ENCODE measurements at places on chromosomes 5 and 9.

GRCh38 chr9:91047993-91048607 lies 246.5 kb downstream of the SYK start:
- peak; percentile 90 for DNase-seq

DNA sequence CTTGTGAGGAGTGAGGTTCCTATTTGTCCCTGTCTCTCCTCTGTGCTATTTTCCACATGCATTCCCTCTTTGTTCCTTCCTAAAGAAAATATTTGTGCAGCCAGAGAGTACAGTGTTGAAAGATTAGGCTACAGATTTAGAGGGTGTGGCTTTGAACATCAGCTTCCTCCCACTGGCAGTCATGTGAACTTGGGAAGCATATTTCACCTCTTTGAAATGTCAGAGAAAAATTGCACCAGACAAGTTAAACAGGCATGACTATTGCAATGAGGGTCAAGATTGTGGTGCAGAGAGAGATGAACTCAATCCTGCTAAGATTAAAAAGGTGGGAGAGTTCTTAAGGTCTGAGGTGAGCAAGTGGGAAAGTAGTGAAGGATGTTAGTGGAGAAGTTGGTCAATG lies 641.0 kb downstream of the DNAH5 start:
- DNase-seq: no peak

GRCh38 chr5:8676695-8677094 lies 807.7 kb downstream of the MTRR start:
- DNase-seq: peak; percentile 45

DNA sequence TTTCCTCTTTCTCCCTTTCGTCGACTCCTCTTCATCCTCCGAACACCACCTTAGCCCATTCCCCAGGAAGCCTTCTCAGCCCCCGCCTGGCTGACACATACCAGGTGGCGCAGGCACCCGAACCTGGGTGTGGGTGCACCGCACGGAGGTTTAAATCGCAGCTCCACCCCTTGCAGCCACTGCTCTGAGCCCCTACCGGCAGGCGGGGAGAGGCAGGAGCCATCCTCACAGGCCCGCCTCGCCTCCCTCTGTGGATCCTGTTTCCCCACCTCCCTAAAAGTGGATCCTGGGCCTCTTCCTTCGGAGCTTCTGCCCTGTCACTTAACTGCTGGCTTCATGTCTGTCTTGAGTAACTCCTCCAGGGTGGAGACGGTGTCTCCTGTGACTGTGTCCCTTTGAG lies 110.7 kb downstream of the OLFM1 start:
- DNase-seq: no peak

DNA sequence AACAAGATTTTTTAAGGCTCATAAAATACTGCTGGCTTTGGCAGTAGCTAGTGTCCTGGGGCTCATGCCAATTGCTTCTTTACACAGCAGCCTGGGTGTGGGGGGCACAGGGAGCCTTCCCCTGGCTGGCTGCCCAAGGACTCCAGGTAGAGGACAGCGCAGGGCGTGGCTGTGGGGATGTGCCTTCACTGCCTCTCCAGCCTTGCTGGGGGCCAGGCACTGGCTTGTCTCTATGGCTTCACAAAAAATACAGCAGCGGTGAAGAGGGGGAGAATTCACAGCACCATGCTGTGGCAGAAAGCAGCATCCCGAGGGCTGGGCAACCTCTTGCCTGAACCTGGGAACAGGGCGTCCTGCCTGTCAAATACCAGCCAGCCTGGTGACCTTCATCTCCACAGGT lies 57.4 kb downstream of the DAP start:
- no peak for DNase-seq

GRCh38 chr5:175784230-175784629 lies 87.1 kb upstream of the CPLX2 start:
- DNase-seq: no peak

- DNase-seq: no peak
These were observed 331.0 kb downstream of the GADD45G start for GRCh38 chr9:89935801-89936200.

- peak; percentile 86 for DNase-seq
These were observed 475 bp upstream of the GOLM1 start for GRCh38 chr9:86099701-86100364.

GRCh38 chr9:13386935-13387733 lies 107.6 kb upstream of the MPDZ start:
- DNase-seq: peak; percentile 87

DNA sequence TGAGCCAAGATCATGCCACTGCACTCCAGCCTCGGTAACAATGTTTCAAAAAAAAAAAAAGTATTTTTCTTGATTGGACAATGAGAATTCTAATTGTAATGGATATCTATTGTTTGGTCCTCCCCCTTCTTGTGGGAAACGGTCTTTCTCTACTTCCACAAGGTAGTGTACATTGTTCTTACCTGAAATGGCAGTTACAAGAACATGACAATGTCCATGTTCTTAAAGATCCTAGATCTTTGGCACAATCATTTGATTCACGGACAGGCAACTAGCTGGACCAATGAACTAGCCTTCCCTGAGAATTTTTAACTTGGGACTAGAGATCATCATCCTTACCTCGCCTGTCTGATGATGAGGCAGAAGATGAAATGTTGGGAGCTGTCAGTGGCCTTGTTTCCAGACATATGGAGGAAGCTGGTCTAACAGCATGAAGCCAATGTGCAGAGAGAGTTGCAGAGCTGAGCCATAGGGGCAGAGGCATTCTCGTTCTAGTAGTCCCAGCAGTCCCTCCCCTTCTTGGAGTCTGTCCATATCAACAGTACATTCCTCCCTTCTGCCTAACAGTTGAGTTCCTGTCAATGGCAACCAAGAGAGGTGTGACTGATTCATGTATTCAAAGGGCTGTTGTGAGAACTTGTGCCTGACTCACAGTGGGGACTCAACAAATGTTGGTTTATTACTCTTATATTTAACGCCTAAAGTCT lies 2.1 kb upstream of the MARCHF6 start:
- peak; percentile 55 for DNase-seq

DNA sequence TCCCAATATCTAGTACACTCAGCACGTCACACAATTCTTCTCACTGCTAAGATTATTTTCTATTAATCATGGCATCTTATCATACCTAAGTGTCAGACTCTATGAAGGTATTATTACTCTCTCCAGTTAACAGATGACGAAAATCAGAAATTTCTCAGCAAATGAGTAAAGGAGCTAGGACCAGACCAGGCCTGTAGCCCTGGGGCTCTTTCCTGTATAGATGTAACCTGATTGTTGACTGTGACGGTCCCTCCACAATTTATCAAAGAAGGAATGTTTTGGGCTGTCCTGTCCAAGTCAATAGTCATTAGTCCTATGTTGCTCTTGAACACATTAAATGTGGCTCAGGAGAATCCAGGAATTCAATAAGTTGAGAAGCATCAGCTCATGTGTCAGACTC lies 106.2 kb downstream of the ST8SIA4 start:
- DNase-seq: no peak

DNA sequence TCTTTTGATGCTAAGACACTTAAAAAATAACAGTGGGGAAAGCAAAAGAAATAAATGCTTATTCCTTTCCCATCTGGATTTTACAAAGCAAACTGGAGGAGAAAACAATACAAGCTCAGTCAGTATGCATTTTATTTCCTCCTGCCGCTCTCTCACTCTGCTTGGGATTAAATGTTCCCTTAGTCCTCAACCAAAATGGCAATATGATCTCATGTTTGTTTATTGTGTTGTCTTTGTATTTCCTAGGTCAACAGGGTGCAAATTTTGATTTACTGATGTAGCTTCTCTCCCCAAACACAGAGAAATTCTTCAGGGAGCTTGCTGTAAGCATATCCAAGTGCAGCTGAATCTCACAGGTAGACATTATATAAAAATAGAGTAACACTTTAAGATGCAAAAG lies 92.1 kb upstream of the ERBIN start:
- DNase-seq: no peak

DNA sequence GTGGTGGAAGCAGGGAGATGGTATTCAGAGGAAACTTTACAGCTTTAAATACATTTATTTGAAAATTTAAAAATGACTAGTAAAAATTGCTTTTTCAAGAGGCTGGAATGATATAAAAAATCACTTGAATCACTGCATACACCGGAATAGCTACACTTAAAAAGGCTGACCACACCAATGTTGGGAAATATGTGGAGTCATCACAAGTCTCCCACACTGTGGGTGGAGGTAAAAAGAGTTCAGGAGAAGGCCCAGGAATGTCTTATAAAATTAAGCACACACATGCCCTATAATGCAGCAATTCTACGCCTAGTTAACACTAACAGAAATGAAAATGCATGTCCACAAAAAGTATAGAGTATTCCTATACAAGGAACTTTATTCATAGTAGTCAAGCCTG lies 198.1 kb downstream of the ROR2 start:
- DNase-seq: peak; percentile 91

DNA sequence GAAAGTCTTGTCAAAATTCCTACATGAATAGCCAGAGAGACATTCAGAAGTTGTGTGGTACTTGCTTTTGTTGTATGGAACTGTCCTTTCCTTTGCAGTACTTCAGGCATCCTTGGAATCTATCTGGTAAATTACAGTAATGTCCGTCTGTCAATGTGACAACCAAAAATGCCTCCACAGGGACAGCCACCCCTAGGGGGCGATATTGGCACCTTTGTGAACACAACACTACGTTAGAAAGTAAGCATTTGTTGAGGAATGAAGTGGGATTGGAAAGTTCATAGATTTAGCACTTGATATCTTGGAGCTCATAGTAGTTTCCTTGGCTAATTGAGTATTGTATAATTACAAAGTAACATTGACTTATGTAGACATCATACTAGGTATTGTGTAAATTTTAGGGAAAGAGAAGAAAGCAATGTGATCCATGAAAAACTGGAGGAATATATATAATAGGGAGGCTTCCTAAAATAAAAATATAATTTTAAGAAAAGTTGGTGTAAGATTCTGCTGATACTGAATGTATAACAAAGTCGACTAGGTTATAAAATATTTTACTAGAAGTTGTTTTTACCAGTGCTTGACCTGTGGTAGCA lies 32.7 kb downstream of the TMEFF1 start:
- peak; percentile 60 for DNase-seq

DNA sequence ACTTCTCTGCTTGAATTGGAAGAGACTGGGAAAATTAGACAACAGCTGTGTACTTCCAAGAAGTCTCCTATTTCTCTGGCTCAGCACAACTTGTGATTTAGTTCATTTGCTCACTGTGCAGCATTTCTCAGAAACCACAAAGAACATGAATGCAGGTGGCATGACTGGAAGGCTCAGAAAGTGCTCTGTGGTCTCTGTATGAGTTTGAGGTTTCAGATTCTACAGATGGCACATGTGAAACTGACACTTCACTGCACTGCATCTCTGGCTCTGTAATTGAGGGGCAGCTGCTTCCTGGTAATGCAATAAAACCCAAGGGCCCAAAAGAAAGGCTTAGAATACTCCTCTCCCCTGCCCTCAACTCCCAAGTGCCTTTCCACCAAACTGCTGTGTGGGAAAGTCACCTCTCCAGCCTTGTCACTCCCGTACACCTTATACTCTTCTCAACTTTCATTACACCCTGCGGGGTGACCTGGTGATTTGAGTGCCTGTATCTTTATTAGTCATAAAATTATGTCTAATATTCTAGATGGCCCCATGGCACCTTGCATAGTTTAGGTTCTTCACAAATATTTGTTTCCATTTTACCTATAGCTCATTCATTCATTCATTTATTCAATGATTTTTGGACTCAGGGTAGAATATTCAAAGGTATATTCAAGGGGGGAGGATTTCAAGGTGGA lies 82.5 kb downstream of the ESM1 start:
- DNase-seq: peak; percentile 60

GRCh38 chr5:170151097-170151831 lies 45.6 kb downstream of the FOXI1 start:
- peak; percentile 84 for DNase-seq

DNA sequence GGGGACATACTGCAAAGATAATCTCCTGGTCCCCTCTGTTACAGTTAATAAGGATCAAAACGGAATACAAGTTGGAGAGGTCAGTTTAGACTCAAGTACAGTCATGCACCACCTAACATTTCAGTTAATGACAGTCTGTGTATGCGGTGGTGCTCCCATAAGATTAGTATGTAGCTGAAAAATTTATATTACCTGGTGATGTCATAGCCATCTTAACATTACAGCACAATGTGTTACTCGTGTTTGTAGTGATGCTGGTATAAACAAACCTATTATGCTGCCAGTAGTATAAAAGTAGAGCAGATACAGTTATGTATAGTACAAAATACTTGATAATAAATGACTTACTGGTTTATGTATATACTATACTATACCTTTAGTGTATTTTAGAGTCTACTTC lies 207.9 kb downstream of the GDNF start:
- DNase-seq: no peak

- no peak for DNase-seq
These were observed 107.8 kb upstream of the PRLR start for GRCh38 chr5:35338157-35338453.

DNA sequence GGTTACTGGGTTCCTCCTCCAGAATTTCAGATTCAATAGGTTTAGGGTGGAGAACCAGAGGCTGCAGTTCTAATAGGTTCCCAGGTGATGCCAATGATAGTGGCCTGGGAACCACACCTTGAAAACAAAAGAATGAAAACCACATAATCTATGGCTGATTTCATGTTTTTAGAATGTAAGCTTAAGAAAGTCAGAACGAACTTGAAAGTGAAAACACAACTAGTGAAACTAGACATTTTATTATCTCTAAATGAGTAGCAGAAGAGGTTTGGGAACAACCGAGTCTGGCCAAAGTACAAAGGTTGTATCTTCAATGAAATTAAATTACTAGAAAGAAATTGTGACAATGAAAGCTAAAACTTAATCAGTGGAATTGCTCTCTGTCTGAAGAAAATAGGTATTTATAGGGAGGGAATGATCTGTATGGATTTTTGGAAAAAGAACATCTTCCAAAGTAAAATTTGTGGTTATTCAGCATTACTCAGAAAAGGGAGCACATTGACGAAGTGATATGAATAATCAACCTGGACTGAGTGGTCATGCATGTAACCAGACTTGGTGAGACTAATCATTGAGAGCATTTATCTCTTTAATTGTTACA lies 24.9 kb upstream of the CEP120 start:
- DNase-seq: no peak

DNA sequence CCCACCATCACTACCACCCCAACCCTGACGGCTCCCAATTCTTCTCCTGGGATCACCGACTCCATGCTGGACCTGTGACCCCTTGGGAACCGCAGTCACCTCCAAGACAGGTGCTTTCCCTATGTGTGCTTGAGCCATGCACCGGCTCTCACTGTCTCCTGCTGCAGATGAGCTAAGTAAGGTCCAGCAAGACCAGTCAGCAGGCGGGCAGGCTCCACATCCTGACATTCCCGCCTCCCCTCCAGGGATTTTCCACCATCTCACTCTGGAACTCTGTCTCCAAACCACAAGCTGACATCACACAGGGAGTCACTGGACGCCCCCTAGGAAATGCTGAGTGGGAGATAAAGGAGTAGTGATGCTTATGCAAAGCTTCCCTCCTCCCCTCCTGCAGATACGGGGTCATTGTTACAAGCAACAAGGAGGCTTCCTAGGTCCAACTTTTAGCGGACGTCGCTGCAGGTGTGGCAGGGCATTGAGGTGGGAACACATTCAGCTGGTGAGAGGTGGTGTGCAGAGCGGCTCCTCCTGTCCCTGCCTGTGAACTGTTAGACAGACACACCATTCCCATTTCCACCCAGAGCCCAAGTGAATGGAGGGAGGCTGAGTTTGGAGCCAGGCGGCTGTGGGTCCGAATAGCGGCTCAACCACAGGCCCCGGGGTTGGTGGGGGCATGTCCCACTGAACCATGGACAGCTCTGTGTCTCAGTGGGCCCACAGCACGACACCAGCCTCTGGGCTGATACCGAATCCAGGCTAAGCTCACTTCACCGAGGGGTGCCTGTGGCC lies 129.2 kb upstream of the PHYKPL start:
- no peak for DNase-seq

GRCh38 chr5:38830521-38831051 lies 15.2 kb upstream of the OSMR start:
- DNase-seq: peak; percentile 78

GRCh38 chr9:133280392-133280791 lies 5.4 kb upstream of the ABO start:
- DNase-seq: no peak

Data from GM23248 (cell line).